COLO829 (cell line): ENCODE measurements at places on chromosomes 5 and 9.

DNA sequence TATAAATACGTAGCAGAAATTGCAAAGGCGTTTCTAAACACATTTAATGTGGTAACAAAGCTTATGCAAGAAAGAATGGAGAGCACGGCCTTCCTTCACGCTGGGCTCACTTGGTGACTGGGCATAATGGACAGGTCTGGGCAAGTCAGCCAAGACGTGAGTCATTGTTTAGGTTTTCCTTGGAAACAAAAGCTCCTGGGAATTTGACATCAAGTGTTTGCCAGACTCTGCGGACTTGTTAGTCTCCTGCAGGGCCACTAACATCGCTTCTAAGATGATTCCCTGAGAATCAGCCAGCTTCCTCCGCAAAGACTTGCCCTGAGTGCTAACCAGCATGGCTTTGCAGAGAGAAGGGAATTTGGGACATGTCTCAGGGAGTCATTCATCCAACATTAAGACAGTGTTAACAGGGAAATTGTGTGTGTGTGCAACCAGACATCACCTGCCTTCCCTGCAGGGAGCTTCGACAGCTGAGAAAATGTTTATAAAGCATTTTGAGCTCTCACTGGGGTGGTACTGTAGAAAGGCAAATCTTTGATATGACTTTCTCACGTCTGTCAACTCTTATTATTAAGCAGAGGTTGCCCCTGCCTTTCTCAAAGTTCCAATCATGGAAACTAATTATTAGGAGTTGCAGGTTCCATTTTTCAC is 182.5 kb downstream of the NTRK2 start:
- peak; percentile 12 for DNase-seq

GRCh38 chr9:138045541-138046490 is 168.2 kb downstream of the CACNA1B start:
- no peak for DNase-seq

- no peak for DNase-seq
Observed at GRCh38 chr9:10005206-10005605, 607.6 kb downstream of the PTPRD start.

- peak; percentile 13 for DNase-seq
Observed at GRCh38 chr5:168408561-168409305, 77.5 kb upstream of the RARS1 start.

- DNase-seq, result no peak
Observed at GRCh38 chr9:134605351-134605965, 36.1 kb upstream of the COL5A1 start.

DNA sequence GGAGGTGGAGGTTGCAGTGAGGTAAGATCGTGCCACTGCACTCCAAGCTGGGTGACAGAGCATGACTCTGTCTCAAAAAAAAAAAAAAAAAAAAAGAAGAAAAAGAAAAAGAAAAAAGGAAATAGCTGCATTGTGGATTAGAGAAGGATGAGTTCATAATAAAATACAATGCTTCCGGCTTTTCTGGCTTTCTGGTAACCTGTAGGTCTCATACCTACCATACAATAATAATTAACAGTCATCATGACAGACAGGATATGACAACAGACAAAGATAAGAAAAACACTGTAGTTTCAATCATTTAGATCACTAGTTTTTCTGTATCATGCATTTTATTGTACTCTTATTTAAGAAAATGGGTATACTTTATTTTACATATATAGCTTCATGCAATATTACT is 40.7 kb upstream of the TRPM3 start:
- DNase-seq, result no peak

GRCh38 chr9:134864821-134865190 is 15.8 kb upstream of the FCN2 start:
- DNase-seq, result no peak

- DNase-seq, result no peak
Observed at GRCh38 chr5:168260353-168261226, 30.9 kb upstream of the WWC1 start.

- no peak for DNase-seq
Observed at GRCh38 chr9:16524078-16524477, 346.4 kb downstream of the BNC2 start.

DNA sequence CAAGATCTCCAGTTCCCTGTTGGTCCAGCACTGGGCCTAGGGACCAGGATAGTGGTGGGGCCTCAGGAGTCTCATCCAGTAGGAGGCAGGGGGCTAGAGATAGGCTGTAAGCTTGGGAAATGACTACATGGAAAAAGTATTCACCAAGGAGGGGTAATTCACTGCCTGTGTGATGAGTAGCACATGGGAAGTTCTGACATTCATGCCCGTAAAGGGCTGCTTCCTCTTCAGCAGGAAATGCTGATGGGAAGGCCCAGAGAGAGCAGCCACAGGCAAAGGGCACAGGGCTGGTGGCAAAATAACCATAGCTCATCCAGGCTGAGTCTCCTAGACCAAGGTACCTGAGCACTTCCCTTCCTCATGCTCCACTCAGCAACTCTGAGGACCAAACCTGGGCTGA is 23.1 kb upstream of the FRRS1L start:
- no peak for DNase-seq

DNA sequence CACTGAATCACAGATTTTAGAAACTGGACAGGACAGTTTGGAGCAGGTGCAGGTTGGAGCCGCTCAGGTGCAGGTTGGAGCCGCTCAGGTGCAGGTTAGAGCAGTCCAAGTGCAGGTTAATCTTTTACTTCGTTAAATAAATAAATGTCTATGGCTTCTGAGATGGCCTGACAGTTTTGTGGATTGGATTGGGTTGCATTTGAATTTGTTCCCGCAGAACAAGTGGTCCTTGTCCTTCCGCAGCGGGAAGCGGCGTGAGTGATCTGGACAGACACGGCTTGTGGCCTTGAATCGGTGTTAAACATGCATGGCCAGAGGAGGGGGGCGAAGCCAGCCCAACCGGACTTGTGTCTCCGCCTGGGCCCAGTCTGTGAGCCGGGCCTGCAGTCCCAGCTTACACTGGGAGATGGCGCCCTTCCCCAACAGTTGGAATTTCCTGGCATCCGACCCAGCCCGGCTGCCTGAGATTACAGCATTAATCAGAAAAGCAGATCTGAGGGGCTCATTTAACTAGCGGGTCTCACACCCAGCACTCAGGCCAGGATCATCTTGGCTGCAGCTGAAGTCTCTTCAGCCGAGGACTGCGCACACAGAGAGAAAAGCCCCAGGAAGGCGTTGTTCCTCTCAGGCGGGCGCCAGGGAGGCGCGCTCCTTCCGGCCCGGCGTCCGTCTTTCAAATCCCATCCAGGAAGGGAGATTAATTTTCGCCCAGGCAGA is 1.5 kb upstream of the OLFM1 start:
- peak; percentile 84 for DNase-seq

DNA sequence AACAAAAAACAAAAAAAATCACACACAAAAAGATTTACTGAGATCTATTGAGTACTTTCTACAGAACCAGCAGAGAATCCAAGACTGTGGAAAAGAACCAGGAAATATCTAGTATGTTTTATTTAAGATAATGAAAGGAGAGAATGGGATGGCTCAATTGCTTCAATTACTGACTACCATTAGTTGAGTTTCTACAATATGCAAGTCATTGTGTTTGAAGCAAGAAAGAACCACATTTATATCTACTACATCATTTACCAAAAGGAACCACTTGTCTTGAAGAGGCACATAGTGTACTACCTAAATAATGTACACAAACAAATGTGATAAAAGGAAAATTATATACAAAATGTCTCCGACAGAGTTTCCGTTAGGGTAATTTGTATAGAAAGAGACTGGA is 325.9 kb upstream of the TNC start:
- no peak for DNase-seq

DNA sequence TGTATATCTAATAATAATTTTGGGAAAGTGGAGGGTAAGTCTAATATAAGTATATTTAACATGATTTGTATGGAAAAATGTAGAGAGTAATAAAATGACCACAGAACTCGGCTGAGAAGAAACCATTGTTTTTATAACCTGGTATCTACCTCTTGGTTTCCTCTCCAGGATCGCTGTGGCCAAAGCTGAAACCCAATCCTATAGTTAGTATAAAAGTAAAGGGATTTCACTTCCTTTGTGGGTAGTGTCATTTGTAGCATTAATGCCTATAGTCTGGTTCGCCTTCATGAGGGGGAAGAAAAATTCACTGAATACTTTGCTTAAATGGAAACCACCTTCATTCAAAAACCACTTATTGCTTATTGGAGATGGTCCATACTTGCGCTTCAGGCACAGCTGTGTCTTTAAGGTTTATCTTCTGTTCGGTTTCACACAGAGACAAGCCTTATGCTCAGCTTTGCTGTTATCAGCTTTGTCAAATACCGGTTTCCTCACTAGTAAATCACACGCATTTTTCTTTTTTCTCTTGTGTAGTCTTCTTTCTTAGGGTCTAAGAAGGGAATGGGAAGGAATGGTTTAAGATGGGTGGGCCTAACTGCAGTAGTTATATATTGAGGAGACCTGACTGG is 12.1 kb downstream of the PIK3R1 start:
- DNase-seq, result no peak

DNA sequence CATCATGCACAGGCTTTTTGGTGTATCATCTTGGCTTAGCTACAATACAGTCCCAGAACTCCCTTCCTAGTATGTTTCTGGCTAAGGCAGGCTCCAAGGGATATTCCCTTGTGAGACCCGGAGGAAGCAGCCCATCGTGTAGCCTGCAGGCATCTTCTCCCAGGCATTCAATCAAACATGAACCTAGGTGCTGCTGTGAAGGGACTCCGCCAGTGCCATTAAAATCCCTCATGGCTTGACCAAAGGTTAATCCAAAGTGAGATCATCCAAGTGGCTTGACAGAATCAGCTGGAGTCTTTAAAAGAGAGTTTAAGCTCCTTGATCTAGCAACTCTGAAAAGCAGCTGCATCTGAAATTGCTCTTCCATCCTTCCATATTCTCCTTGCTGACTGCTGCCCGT is 333.9 kb downstream of the DIRAS2 start:
- DNase-seq, result no peak

DNA sequence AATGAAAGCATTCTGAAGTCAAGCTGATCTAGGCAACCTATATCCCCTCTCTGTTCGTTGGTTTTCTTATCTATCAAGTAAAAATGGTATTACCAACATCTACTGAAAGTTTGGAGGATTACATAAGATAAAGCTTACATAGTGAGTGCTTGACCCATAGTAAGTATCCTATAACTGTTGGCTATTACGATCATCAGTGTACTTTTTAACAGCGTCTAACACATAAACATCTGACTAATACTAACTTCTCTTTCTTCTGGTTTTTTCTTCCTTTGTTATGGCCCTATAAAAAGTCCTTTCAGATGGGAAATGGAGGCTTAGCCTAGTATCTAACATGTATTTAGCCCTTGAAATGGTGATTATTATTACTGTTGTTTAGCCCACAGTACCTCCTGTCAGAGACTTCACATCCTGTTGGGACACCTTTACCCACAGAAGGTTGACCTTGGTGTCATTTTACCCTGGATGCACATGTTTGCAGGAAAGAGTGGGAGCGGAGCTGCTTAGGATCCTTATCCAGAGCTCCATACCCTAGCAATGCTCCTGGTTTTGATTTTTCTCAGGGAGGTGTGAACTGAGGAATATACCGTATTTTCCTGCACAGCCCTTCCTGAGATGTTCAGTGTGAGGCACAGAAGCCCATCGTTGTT is 6.0 kb downstream of the INSYN2B start:
- DNase-seq, result no peak

- no peak for DNase-seq
Observed at GRCh38 chr9:5364294-5365024, 24.8 kb upstream of the RLN1 start.

- DNase-seq, result no peak
Observed at GRCh38 chr9:90070056-90070455, 465.2 kb downstream of the GADD45G start.

GRCh38 chr5:116922532-116922931 is 347.9 kb upstream of the SEMA6A start:
- no peak for DNase-seq

DNA sequence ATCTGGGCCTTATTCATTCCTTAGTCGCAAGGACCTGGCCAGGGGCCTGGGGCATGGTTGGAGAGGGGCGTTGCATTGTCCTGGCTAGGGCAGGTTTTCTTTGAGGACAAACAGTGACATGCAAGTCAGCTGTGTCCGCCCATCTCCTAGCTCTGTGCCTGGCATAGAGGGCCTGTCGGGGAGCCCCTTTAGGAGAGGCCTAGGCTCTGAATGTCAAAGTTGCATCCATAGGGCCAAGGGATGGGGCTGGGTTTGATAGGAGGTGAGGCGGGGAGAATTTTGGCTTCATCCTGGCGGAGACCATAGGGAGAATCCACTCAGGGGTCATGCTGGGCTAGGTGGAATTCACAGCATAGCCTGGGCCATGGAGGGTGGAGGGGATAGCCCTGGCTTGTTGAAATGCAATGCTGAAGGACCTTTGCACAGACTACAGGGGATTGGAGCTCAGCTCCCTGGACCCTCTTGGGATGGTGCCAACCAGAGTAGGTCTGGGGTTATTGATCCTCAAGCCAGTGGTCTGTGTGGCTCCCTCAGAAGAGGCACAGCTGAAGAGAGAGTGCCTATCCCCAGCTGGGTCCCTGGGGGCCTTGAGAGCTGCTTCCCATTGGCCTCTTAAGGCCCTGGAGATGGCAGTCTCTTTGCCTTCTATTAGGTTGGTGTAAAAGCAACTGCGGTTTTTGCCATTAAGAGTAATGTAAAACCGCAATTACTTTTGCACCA is 104.0 kb downstream of the RGS3 start:
- DNase-seq, result no peak

- DNase-seq, result no peak
Observed at GRCh38 chr9:132694144-132694543, 23.9 kb downstream of the GTF3C4 start.

DNA sequence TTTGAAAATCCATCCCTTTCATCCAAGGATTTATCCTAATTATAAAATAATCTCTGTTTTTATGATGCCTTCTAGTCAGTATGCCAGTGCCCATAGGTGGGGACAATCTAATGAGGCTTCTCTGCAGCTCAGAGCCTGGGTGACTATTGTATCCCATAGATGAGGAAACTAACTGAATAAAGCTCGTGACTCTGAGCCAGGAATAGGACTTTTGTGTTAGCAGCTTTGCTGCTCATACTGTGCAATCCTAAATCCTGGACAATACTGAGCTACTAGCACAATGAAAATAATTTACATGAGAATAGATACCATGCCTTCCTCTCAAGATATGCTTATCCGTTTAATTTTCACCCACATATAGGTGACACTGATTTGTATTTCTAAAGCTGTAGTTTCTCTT is 443.0 kb downstream of the PLK2 start:
- no peak for DNase-seq

DNA sequence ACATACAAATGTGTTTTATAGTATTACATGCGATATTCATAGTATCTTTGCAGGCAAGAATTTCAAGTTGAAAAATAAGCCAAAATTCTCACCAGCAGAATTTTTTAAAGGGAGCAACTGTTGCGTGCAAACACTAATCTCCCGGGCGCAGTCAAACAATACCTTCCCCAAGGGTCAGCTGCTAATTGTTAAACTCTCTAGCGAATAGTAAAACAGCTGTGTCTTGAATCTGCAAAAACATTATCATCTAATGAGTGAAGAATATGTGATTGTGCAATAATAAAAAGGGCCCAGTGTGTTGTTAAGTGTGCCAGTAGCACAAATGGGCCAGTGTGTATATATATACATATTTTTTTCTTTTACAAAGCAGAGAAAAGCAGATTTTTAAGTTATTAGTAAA is 131.4 kb downstream of the CCDC192 start:
- DNase-seq, result no peak
